ENCODE measurements at places on chromosomes 7 and 10.

DNA sequence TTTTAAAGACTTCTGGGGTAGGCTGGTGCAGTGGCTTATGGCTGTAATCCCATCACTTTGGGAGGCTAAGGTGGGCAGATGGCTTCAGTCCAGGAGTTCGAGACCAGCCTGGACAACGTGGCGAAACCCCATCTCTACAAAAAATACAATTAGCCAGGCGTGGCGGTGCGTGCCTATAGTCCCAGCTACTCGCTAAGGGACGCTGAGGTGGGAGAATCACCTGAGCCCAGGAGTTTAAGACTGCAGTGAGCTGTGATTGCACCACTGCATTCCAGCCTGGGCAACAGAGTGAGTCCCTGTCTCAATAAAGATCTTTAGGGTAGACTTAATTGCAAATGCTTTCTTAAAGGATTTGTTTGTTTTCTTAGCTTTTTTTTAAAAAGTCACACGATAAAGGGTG, 29.3 kb downstream of the PTPN12 start:
- DNase-seq, result no peak

DNA sequence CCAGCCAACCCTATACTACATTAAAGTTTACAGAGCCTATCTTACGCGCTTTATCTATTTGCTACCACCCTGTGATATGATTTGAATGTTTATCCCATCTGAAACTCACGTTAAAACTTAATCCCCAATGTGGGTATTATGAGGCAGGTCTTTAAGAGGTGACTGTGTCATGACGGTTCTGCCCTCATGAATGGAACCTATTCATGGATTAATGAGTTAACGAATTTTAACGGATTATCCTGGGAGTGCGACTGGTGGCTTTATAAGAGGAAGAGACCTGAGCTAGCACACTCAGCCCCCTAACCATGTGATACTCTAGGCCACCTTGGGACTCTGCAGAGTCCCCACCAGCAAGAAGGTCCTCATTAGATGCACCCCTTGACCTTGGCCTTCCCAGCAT, 37.8 kb downstream of the SRPK2 start:
- no peak for DNase-seq

- no peak for DNase-seq
These were observed 852 bp downstream of the FOXI2 start for GRCh38 chr10:127737563-127738511.

- no peak for DNase-seq
These were observed 15.4 kb downstream of the ZNF316 start for GRCh38 chr7:6652446-6653011.

DNA sequence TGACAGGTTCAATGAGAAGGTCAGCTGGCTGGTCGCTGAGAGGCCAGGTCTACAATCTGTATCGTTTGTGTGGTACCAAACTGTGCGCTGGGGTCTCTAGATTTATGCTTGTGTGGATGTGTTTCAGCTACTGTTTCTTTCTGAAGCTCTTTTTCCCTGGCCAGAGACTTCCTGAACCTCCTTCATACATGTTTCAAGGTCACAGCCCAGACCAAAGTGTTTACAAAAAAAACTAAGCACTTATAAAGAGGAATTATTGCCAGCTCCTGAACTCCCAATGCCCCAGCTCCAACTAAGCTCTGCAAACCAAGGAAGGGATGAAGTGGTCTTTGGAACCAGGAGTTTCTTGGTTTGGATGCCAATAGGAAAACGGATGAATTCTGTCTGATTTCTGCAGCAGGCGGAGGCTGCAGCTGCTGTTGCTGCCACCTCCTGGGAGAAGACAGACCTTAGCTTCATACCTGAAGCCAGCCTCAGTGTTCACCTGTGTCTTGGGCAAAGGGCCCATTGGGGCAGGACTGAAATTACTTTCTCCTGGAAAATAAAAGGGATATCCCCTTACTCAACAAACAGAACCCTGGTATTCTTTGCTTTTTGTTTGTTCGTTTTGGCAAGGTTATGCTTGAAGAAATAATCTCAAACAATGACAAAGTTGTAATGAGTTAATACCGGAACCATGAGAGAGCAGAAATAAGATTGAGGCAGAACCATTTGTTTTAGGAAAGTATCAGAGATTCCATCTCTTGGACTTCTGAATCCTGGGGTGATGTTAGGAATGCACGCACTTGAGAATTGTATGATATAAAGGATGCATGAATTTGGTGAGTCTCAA, 24.6 kb upstream of the MKLN1 start:
- no peak for DNase-seq

GRCh38 chr7:25804154-25804553, 347.8 kb upstream of the NFE2L3 start:
- DNase-seq, result no peak

DNA sequence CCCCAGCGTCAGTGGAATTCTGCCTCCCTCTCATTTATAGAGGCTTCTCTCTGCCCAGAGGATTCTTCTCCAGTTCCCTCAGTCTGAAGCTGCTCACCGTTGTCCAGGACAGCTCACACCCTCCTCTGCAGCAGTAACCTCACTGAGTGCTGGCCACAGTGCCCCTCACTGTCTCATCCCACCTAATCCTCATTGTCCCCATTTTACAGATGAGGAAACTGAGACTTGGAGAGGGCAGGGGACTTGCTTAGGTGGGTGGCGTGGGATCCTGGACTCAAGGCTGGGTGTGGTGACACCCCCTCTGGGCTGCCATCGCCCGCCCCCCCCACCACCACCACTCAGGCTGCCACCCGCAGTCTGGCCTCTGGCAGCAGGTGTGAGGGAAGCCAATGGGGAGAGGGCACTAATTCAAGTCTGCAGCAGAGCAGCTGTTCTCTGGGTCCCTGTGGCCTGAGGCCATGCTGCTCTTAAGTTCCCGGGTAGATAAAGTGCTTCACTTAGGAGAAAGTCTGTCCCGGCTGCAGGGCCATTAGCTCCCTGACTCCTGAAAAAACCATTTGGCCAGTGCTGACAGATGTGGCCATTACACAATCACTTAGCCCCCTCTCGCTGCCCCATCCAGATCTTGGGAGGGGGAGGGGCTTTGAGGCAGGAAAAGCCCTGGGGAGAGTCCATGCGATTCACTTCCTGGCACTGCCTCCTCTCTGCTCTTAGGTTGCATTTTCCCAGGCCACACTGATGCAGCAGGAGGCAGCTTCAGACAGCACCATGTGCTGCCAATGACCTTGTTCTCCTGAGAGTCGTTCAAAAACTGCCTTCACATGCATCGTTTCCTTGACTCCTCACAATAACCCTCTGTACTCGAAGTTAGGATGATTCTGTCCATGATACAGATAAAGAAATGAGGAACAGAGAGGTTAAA, 36.3 kb downstream of the DRGX start:
- DNase-seq, result no peak

DNA sequence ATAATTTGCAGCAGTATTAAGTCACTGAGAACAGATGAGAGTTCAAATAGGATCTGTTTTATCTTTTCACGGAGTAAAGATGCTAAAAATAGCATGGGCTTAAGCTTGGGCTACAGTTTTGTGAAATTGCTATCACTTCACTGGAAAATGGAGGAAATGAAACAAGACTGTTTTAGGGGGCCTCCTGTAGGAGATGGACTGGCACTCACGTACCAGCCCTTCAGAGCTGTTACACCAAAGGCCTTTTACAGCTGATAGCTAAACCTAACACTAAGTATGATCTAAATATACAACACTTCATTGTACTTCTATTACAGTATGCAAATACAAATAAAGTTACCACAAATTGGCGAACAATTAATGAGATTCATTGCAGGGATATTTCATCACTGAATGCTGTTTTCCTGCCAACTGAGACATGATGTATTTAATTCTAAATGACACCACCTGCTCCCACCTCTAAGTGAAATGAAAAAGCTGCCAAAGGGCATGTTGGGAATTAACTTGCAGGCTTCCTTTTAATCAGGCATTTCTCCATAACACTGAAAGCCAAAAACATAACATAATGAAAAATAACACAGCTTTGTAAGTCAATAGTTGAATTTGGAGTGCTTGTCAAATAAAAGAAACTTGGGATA, 304.5 kb upstream of the LRRN3 start:
- no peak for DNase-seq

DNA sequence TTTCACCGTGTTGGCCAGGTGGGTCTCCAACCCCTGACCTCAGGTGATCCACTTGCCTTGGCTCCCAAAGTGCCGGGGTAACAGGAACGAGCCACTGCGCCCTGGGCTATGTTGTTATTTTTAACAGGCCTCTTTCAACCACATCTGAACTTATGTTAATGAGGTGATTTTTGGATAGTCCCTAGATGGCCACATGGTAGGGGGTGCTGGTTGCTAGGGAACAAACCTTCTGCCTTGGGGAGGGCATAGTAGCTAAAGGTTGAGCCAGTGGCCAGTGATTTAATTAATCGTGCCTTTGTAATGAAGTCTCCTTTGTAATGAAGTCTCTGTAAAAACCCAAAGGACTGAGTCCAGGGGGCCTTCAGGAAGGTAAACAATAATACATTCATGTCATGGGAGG, 9.1 kb downstream of the COMTD1 start:
- DNase-seq, result no peak

- DNase-seq, result no peak
These were observed 50.0 kb downstream of the NPY start for GRCh38 chr7:24334012-24334411.

- no peak for DNase-seq
These were observed 15.9 kb downstream of the TDRD1 start for GRCh38 chr10:114195079-114195478.

DNA sequence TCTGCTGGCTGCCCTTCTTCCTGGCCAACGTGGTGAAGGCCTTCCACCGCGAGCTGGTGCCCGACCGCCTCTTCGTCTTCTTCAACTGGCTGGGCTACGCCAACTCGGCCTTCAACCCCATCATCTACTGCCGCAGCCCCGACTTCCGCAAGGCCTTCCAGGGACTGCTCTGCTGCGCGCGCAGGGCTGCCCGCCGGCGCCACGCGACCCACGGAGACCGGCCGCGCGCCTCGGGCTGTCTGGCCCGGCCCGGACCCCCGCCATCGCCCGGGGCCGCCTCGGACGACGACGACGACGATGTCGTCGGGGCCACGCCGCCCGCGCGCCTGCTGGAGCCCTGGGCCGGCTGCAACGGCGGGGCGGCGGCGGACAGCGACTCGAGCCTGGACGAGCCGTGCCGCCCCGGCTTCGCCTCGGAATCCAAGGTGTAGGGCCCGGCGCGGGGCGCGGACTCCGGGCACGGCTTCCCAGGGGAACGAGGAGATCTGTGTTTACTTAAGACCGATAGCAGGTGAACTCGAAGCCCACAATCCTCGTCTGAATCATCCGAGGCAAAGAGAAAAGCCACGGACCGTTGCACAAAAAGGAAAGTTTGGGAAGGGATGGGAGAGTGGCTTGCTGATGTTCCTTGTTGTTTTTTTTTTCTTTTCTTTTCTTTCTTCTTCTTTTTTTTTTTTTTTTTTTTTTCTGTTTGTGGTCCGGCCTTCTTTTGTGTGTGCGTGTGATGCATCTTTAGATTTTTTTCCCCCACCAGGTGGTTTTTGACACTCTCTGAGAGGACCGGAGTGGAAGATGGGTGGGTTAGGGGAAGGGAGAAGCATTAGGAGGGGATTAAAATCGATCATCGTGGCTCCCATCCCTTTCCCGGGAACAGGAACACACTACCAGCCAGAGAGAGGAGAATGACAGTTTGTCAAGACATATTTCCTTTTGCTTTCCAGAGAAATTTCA, 1.7 kb downstream of the ADRB1 start:
- no peak for DNase-seq

DNA sequence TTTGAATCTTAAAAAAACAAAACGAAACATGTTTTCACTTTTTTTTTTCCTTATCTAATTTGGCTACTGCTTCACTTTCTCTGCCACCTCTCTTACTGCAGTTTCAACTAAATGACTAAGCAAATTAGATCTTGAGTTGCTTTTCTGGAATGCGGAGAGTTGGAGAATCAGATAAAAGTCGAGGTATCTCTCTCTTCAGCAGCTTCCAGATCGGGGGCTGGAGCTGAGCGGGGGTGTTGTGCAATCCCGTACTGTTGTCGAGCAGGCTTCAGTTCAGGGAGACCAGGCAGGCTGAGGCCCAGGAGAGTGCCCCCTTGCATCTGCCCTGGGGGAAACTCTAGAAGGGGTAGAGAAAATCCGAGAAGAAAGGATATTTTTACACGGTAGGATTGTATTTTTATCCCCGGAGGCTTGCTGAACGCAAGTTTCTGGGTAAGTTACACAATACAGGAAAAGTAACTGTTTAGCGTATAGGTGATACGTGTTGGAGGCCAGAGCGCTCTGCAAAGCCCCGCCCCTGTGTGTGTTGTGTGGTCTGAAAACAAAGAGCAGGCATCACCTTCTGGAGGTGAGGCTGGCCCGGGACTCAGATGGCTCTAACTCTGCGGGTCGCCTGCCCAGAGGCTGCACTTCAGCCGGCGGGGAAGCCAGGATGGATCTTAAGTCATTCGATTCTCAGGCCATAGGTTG, 116.6 kb downstream of the KLF6 start:
- DNase-seq, result peak; percentile 29

DNA sequence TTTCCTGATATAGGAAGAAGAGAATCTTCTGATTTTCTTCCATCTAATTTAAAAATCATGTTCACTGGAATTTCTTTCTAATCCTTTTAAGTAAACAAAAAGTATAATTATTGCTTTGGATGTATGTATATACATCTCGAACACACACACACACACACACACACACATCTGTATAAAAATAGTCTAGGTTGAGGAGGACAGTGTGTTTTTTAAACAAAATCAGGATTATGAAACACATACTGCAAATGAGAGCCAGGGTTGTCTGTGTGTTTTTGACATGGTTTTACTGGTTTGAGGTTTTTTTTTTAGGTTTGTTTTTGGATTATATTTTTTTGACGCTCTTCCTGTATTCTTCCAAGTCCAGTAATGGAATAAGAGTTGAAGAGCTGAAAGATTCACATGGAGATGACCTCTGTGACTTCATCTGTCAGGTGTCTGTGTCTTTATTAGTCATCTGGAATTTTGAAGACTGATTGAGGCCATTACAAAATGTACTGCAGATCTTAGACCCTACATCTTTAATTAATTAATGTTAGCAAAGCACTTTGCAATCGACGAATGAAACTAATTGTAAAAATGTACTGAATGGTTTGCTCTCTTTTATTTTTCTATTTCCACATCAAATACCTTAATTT, 237.1 kb downstream of the SUGCT start:
- no peak for DNase-seq

DNA sequence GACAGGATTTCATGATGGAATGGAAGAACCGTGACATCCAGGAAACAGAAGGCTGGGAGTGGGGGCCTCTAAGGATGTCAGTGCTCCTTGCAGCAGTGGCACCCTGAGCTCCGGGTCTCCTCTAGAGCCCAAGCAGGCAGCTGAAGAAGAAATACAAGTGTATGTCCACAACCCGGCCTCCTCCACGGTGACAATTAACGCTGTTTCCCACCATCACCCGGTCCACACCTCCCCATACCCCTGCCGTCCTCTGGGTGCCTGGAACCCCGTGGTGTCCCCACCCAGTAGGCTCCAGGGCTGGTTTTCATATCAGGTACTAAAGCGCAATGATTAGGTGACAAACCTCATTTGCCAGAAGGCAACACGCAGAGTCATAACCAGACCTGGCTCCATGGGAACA, 30.3 kb downstream of the GRID1 start:
- DNase-seq, result no peak

- no peak for DNase-seq
These were observed 60.2 kb upstream of the PTPN12 start for GRCh38 chr7:77476871-77477270.

- DNase-seq, result no peak
These were observed 48.9 kb upstream of the IGFBP3 start for GRCh38 chr7:45969940-45970339.

All from stimulated activated CD8-positive, alpha-beta memory T cell treated with anti-CD3 and anti-CD28 coated beads, Interleukin-12 subunit alpha, Interleukin-12 subunit beta, amount 100 ng/mL, for 4 hours (primary cell).